ENCODE measurements at places on chromosomes 2 and 18.

GRCh38 chr2:125397535-125398251, 1258.3 kb upstream of the GYPC start:
- DNase-seq, result no peak

GRCh38 chr2:231161877-231162329, 36.5 kb upstream of the ARMC9 start:
- peak; percentile 94 for DNase-seq

GRCh38 chr2:46913471-46914381, 1.9 kb downstream of the MCFD2 start:
- DNase-seq, result no peak

DNA sequence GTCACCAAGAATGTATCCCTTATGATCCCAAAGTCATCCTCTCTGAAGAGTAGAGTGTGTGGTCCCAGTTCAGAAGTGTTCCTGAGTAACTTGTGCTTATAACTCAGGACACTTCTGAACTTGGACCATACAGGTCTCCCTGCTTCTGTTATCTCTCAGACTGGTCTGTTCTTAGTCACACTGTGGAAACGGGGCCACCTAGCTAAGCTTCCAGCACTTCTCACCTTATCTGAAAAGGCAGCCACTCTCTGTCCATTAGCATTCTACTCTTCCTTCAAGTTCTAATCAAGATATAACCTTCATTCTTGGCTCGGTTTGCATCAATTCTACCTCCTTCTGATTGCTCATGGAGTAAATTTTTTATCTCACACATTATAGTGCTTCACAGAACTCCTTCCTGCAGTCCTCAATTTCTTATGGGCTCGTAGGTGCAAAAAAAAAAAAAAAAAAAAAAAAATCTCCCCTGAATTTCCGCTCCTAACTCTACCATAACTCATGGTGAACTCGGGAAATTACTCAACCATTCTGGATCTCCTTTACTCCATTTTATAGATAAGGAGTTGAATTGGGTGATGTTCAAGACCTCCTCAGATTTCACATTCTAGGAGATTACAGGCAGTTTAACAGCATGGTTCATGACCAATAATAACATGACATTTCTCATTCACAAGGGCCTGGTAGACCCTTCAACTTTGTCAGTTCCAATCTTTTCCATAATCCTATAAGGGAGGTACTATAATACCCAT, 108.4 kb downstream of the TACR1 start:
- no peak for DNase-seq

DNA sequence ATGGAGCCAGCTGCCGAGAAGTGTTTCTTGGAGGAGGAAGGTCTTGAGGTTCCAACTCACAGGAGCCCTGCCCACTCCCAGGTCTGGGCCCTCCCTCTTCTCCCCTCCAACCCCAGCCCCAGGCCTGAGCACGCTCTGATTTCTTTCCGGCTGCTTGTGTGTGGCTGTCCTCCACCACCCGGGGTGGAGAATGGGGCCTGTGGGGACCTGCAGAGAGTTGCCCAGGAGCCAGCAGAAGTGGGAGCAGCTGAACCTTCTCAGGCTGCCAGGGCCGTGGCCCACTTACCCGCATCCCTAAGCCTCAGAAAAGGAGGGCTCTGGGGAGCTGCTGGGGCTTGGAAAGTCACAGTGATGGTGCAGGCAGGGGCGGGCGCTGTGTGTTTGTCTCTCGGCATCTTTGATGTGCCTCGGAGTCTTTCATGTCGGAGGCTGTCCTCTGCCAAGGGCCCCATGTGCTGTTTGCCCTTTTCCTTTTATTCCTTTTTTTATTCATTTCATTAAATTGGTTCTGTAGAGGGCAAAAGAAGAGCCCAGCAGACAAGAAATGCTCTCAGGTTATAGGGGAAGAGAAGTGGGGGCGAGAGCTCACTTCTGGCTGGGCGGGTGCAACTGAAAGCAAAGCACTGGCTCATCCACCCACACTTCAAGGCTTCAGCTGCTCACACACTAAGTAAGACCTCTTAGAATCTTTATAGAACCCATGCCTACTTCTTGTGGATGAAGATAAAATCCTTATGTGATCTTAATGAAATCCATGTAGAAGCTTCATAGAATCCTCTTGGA, 52.5 kb downstream of the SDC1 start:
- no peak for DNase-seq

DNA sequence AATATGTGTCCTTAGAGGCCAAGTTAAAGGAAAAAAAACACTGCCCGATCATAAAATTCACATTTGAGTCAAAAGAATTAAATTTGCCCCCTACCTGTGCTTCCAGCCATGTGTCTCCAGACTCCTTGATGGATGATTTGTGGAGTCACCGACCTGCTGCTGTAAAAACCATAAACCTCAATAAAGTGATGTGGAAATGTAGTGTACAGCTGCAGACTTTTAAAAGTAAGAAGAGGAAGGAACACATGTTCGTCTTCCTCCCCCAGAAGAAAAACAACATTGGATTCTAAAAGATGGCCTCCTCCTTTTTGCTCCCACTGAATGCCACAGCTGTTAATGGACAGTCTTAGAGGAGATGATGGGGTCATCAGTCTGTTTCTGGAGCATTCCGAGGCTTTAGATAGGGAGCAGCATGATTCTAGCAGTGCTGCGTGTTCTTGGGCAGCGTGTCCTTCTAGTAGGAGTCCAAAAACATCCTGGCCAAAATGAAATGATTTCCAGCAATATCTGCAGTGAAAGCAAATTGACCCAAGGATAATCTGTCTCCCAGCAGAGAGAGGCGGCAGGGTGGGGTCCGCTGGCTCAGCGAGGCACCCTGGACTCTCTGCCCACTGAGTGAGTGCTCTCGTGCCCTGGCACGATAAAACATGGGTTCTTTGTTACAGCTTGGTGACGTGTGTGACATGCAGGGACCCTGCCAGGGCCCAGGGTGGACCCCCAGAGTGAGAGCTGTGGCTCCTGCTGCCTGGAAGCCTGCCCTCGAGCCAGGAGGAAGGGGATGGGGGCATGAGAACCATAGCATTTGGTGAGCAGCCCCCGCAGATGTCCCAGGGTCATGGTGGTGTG, 196.1 kb downstream of the FAM210A start:
- DNase-seq, result no peak

DNA sequence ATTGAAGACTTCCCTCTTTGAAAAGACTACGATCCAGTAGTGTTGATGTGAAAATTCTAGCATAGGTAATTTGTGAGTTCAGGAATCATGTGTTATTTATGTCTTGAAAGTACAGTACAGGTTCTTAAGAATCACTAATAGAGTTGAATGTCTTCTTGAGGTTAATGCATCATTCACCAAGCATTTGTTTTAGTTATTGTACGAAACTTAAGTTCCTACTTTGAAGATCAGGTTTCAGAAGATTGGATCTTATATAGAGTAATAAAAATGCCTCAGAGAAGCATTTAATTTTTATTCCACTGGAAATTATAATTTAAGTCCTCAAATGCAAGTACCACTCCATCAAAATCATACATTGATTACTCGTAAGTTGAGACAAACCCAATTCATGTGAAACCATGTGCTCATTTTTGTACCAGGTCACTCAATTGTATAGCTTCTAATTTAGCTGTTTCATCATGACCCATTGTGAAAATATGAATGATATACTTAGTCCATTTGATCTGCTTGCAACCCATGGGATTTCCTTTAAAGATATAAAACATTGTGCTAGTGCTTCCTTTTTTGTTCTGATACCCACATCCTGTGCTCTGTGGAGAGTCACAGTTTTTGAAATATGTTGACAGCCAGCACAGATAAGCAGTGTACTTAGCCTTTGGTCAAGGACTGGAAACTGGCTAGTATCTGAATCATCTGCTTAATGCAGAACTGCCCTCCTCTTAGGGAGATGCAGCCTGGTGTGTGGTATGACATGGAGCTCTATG, 22.5 kb upstream of the RAB27B start:
- DNase-seq, result peak; percentile 53

DNA sequence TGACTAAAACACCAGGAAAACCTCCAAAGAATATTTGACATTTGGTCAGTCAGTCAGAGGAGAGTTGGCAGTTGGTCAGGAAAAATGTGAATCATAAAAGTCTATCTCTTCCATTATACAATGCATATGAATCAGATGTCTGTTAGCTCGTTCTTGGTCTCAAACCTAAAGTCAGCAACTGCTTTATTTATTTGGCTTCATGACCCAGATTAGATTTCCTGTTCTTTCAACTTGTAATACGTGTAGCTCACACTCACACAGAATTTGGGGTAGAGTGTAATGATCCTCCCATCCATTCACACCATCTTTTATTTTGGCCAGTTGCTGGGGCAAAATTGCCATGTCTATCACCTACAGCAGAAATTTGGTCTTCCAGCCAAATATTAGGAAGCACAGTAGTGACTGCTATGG, 81.9 kb upstream of the COL5A2 start:
- DNase-seq, result peak; percentile 74

- no peak for DNase-seq
These were observed 75.0 kb upstream of the RBM44 start for GRCh38 chr2:237723602-237724001.

- no peak for DNase-seq
These were observed 72.7 kb downstream of the SCN2A start for GRCh38 chr2:165311949-165312348.

GRCh38 chr2:23626701-23627230, 241.8 kb downstream of the KLHL29 start:
- no peak for DNase-seq

GRCh38 chr2:38068234-38068633, 7.7 kb downstream of the CYP1B1 start:
- no peak for DNase-seq

GRCh38 chr18:38557006-38557405, 991.4 kb upstream of the CELF4 start:
- DNase-seq, result no peak

Measured in fibroblast of skin of left quadriceps (primary cell).